ENCODE measurements at places on chromosomes 3 and 15.

GRCh38 chr15:85578941-85579701 is 198.7 kb downstream of the AKAP13 start:
- no peak for DNase-seq

- no peak for DNase-seq
Measured at GRCh38 chr3:65342084-65342683, 654.4 kb upstream of the ADAMTS9 start.

DNA sequence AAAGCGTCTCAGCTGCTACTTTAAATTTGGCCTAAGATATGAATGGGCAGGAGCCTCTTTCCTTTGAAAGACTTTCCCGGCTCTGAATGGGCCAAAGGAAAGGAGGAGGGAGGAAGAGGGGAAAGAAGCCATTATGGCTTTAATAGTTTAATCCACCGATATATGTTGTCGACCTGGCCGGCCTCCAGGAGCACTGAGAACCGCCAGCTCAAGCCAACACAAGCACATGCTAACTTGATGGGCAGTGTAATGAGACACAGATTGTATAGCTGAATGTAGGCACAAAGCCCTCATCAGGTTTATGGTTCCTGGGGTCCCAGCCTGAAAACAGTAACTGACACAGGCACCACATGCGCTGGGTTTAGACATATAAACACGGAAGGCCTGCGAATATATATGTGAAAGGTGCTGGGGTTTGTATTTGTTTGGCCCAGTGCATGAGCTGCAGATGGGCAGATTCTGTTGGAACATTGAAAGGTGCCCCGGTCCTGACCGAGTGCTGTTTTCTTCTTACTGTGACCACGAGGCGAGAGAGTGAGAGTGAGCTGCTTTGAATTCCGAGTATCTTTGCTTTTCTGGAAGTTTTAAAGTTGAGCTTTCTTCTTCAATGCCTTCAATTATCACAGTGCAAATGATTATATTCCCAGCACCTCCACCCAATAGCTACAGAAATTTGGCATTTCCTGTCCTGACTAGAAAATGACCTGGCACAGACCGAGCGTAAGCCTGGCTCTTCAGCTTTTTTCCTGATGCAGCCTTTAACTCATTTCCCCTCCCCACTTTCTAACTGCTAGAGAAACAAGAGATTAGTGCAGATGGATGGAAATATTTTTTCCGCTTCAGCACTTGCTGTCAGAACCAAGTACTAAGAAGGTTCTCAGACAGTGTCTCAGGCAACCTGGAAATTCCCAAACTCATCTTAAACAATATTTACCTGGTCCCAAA is 267.3 kb downstream of the RORA start:
- DNase-seq = no peak

GRCh38 chr3:154323891-154324738 is at the start of gene DHX36:
DHX36 (minus strand) TSS chr3:154324487; CDS start chr3:154324416, 71 bp downstream.
- peak; percentile 82 for DNase-seq
